Aortic smooth muscle cell (primary cell): ENCODE measurements at places on chromosomes 5 and 9. TPM values are rescaled to one million over a fixed set of nuclear protein-coding genes. Genes with fewer than 3 reads are reported as not detected.

The PCDHGB7 gene
- total RNA-seq, result 9.1 and 17.3 TPM in 2 replicates

The CCDC187 gene
- under 0.01 TPM in 2 replicates for total RNA-seq

The PCDHGB6 gene
- total RNA-seq, result 3.3 and 4.7 TPM in 2 replicates

The RAB3C gene
- total RNA-seq, result not detected in 2 replicates

The SLC22A4 gene
- total RNA-seq, result 1.1 and 1.7 TPM in 2 replicates

The ARL14EPL gene
- not detected in 2 replicates for total RNA-seq

The ZNF300 gene
- total RNA-seq, result 4.4 and 4.9 TPM in 2 replicates

The CTNNAL1 gene
- total RNA-seq, result 41.0 and 45.7 TPM in 2 replicates

The TPPP gene
- total RNA-seq, result 0.93 and 1.1 TPM in 2 replicates

The CCL21 gene
- total RNA-seq, result not detected in 2 replicates

The TYRP1 gene
- total RNA-seq, result 0.37 TPM in 1 of 2 replicates, not detected in the other

The SLC6A18 gene
- not detected in 2 replicates for total RNA-seq

The WASHC1 gene
- 3.4 and 4.2 TPM in 2 replicates for total RNA-seq

The ACTBL2 gene
- 0.06 TPM in 1 of 2 replicates, not detected in the other for total RNA-seq

The SERF1A gene
- 1.7 and 8.5 TPM in 2 replicates for total RNA-seq

The FOXD4 gene
- total RNA-seq, result 0.06 and 0.13 TPM in 2 replicates

The ZNF618 gene
- total RNA-seq, result 11.6 and 14.4 TPM in 2 replicates

The C9orf50 gene
- total RNA-seq, result 0.13 and 0.19 TPM in 2 replicates

The PNPLA7 gene
- total RNA-seq, result 1.3 and 1.7 TPM in 2 replicates

The EFNA5 gene
- total RNA-seq, result 11.9 and 18.2 TPM in 2 replicates

The UBE2B gene
- total RNA-seq, result 15.2 and 22.9 TPM in 2 replicates

The HAVCR1 gene
- not detected in 2 replicates for total RNA-seq

The CDKN2B-AS1 gene
- 4.9 and 5.2 TPM in 2 replicates for total RNA-seq

The RPS23 gene
- 3,956 and 4,129 TPM in 2 replicates for total RNA-seq

The DNAJB5 gene
- 11.2 and 11.6 TPM in 2 replicates for total RNA-seq

The CNTNAP3B gene
- 25.0 and 67.8 TPM in 2 replicates for total RNA-seq

The TMC1 gene
- total RNA-seq, result 0.53 and 0.93 TPM in 2 replicates

The ANKRD34B gene
- not detected in 2 replicates for total RNA-seq

The ATOSB gene
- 28.6 and 34.7 TPM in 2 replicates for total RNA-seq

The HAPLN1 gene
- 29.7 and 50.7 TPM in 2 replicates for total RNA-seq

The CCDC180 gene
- 2.7 and 4.5 TPM in 2 replicates for total RNA-seq

The S100Z gene
- total RNA-seq, result not detected in 2 replicates

The F2RL1 gene
- 7.5 and 24.3 TPM in 2 replicates for total RNA-seq

The FOXD4L3 gene
- total RNA-seq, result 0.13 TPM in 1 of 2 replicates, not detected in the other

The ADAMTSL1 gene
- total RNA-seq, result 115 and 144 TPM in 2 replicates

The UBAC1 gene
- total RNA-seq, result 28.2 and 28.5 TPM in 2 replicates

The FCN1 gene
- not detected in 2 replicates for total RNA-seq

The NDUFA8 gene
- total RNA-seq, result 31.5 and 39.6 TPM in 2 replicates

The IQGAP2 gene
- total RNA-seq, result 1.6 and 2.2 TPM in 2 replicates

The NOXA1 gene
- total RNA-seq, result 0.53 and 0.56 TPM in 2 replicates

The FRMPD1 gene
- total RNA-seq, result not detected in 2 replicates

The SLC34A1 gene
- not detected in 2 replicates for total RNA-seq

The SPINK13 gene
- not detected in 2 replicates for total RNA-seq

The PAIP2 gene
- 54.9 and 65.0 TPM in 2 replicates for total RNA-seq

The PPP3R2 gene
- total RNA-seq, result not detected in 2 replicates

The EFCAB9 gene
- not detected in 2 replicates for total RNA-seq

The GLT6D1 gene
- not detected in 2 replicates for total RNA-seq

The IL13 gene
- total RNA-seq, result not detected in 2 replicates

The SPATA31A3 gene
- not detected in 2 replicates for total RNA-seq

The FOXB2 gene
- total RNA-seq, result not detected in 2 replicates

The GMCL2 gene
- total RNA-seq, result not detected in 2 replicates

The TEX48 gene
- not detected in 2 replicates for total RNA-seq

The CDC23 gene
- total RNA-seq, result 18.9 and 21.1 TPM in 2 replicates

The PCDHGA11 gene
- 11.0 and 18.2 TPM in 2 replicates for total RNA-seq

The ETF1 gene
- 99.9 and 119 TPM in 2 replicates for total RNA-seq
